ENCODE measurements at places on chromosomes 1 and 21.

- DNase-seq: no peak
Measured at GRCh38 chr1:183002267-183002666, 21.0 kb upstream of the LAMC1 start.

- DNase-seq: no peak
Measured at GRCh38 chr1:233323718-233324117, 3.8 kb upstream of the MAP3K21 start.

GRCh38 chr1:40783001-40783905 is at the start of gene KCNQ4:
TSS of gene KCNQ4 (plus strand) at chr1:40783787. CDS start at chr1:40784094, 307 bp downstream.
- DNase-seq: peak; percentile 68

GRCh38 chr1:62013264-62013663 is 181.4 kb upstream of the L1TD1 start:
- DNase-seq: peak; percentile 23

- DNase-seq: no peak
Measured at GRCh38 chr1:23836037-23836436, 10.8 kb upstream of the HMGCL start.

DNA sequence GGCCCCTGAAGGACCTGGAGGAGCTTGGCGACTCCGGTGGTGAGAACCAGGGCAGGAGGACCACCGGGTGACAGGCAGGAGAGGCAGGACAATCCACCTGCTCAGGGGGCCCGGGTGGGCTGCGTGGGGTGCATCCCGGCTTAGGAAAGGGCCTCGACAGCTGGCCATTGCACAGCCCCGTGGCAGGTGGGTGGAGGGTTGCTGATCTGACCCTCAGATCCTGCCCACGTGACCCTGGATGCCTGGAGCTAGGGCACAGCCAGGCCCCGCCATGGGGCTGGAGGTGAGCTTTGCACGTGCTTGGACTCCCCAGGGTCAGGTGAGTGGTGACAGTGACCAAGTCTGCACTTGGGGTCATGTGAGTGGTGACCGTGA is 35.5 kb upstream of the SLC19A1 start:
- DNase-seq: no peak

- DNase-seq: no peak
Measured at GRCh38 chr1:192604979-192605620, 29.5 kb downstream of the RGS1 start.

DNA sequence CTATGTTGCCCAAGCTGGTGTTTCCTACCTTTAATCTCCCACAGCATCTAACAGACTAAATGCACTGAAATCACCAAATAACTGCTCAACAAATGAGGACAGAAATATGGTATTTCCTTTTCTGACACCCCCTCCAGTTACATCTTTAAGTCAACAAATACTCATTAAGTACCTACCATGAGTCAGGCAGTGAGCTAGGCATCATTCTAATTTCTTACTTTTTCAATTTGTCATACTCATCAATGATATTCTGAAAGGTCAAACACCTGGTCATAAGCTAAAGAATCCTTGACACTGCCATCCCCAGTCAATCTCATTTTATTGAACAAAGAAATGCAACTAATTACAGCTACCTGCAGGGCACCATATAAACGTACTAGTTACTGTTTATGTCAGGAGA is 36.6 kb downstream of the LUZP1 start:
- DNase-seq: no peak

DNA sequence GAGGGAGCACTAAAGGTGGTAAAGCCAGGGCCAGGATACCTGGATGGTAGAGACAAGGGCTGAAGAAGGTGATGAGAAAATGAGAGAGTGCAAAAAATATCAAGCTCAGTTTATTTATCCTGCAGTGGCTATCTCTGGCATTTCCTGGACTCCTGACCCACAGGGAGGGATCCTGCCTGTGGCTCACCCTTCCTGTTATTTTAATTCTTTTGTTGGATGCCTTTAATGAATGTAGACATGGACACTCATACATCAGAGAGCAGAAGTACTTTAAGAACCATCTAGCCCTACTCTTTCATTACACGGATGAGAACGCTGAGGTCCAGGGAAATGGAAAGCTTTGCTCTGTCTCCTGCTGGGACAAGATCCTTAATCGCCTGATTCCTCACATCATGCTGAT is 20.6 kb downstream of the JUN start:
- no peak for DNase-seq

All from eye (tissue), 1 donor.